Stimulated activated CD8-positive, alpha-beta memory T cell treated with anti-CD3 and anti-CD28 coated beads, Interleukin-4, amount 100 ng/mL, for 48 hours (primary cell): ENCODE measurements at places on chromosomes 13 and 19.

- DNase-seq: no peak
Measured at GRCh38 chr13:111505175-111505777, 184.8 kb downstream of the TEX29 start.

DNA sequence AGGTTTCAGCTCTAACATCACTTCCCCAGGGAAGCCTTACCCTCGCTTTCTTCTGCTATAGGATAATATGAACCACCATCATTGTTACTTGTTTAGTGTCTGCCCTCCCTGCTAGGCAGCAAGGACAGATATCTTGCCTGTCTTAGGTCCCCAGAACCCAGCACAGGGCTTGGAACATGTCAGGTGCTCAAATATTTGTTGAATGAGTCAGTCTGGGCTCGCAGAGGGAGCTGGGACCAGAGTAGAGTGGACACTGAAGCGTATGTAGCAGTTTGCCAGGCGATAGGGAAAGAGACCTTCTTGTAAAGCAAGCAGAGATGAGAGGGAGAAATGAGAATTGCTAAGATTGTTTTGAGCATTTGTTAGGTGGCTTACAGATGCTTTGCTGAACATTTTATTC, 11.7 kb downstream of the BCKDHA start:
- DNase-seq: no peak

GRCh38 chr13:73767191-73767741, 366.9 kb downstream of the KLF12 start:
- DNase-seq: no peak

DNA sequence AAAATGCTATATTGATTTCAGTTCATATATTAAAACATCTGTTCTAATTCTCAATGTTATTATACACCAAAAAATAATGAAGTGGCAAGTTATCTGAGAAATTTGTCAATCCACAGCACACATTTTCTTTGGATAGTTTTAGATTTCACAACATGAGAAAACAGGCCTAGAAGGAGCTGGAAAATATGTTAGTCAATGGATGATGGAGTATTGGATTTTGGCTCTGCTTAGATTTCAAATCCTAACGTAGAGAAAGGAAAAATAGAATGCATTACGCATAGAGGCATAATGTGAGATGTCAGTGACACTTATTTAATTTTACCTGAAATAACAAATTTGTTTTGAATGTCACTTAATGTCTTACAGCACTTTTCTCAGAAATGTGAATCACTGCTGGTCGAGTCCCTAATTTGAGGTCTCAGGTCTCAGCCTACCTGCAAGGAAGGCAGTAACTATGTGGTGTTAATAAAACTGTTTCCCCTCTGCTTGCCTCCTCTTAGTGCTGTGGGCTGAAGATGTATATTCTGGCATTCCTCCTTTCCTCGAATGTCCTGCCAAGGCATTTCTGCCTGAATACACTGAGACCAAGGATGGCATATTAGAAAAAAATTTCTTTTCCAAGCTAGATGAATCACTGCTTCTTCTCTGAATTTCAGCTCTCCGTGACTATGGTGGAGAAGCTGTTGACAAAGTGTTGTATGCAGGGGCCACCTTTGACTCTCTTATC, 232.4 kb downstream of the POSTN start:
- DNase-seq: no peak

GRCh38 chr13:50132904-50133357, 117.7 kb downstream of the KCNRG start:
- DNase-seq: no peak

- DNase-seq: peak; percentile 63
Measured at GRCh38 chr13:109785141-109785891, 1.1 kb downstream of the IRS2 start.

GRCh38 chr19:12623361-12624031, 12.8 kb downstream of the ZNF791 start:
- no peak for DNase-seq

GRCh38 chr19:43774103-43774939, 6.5 kb downstream of the KCNN4 start:
- DNase-seq: no peak

DNA sequence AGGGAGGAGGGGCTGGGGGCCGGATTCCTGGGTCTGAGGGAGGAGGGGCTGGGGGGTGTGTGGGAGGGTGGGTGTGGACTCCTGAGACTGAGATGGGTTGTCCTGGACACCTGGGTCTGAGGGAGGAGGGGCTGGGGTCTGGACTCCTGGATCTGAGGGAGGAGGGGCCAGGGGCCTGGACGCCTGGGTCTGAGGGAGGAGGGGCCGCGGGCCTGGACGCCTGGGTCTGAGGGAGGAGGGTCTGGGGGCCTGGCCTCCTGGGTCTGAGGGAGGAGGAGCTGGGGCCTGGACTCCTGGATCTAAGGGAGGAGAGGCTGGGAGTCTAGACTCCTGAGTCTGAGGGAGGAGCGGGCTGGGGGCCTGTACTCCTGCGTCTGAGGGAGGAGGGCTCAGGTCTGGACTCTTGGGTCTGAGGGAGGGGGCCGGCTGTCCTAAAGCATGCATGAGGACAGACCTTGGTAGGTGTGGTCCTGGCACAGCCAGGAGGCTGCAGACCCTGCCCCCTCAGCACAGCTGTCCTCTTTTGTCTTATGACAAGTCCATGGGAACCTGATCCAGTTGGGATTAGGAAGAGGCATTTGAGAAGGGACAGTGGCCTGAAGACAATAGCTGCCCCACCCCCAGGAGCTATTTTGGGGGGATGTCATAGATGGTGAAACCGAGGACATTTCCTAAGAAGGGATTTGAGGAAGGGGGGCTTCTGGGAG, 1.3 kb downstream of the TNNT1 start:
- DNase-seq: no peak

DNA sequence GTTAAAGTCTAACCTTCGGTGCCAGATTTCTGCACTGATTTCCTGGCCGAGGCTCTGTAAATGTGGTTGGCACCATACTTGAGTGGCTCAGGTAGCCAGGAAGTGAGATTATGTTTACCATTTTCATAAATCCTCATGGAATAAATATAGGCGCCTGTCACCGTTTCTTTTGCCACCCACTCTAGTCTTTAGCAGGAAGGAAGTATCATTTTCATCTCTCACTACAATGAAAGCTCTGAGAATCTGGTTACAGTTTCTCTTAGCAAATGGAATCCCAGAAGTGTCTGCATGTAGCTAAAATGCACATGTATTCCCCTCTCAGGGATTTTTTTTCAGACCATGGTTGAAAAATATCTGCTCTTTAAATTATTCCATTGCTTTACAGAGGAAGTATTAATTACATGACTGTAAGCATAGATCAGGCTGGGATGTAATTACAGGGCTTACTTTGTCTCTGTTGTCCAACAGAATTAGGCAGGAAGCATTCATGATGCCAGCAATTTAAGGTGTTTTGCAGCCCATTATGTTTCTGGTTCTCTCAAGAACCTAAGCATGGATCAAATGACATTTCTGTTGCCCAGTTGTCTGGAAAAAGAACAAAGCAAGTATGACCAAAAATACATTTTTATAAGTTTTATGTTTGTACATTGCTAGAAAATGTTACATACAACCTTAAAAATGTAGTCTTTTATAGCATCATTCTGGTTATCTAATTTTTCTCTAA, 221.7 kb upstream of the SPRY2 start:
- DNase-seq: no peak

DNA sequence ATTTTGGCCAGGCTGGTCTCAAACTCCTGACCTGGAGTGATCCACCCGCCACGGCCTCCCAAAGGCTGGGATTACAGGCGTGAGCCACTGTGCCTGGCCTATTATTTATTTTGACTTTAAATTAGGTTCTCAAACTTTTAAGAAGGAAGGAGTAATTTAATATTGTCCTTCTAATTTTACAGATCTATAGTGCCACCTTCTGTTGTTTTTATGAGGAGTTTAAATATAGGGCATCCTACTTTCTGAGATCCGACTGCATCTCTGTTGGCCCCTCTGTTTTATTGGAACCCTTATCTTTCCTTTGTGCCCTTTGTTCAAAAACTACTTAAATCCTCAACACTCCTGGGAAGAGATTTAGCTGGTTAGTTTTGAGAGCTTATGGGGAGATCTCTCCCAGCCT, 25.4 kb upstream of the ZMYM5 start:
- DNase-seq: no peak

- no peak for DNase-seq
Measured at GRCh38 chr19:9295411-9295849, 14.2 kb downstream of the ZNF699 start.

GRCh38 chr13:24151864-24152263, 8.7 kb upstream of the SPATA13 start:
- DNase-seq: no peak

- DNase-seq: no peak
Measured at GRCh38 chr13:43484432-43485225, 302.1 kb downstream of the ENOX1 start.

GRCh38 chr19:55255618-55256423, 3.0 kb downstream of the PPP6R1 start:
- peak; percentile 73 for DNase-seq

GRCh38 chr19:37966662-37967231, 59.7 kb downstream of the SIPA1L3 start:
- DNase-seq: no peak

GRCh38 chr13:46796515-46797474, at the start of gene ESD:
ESD (minus strand) TSS chr13:46797161; CDS start chr13:46791413, 5,748 bp downstream.
- peak; percentile 97 for DNase-seq

DNA sequence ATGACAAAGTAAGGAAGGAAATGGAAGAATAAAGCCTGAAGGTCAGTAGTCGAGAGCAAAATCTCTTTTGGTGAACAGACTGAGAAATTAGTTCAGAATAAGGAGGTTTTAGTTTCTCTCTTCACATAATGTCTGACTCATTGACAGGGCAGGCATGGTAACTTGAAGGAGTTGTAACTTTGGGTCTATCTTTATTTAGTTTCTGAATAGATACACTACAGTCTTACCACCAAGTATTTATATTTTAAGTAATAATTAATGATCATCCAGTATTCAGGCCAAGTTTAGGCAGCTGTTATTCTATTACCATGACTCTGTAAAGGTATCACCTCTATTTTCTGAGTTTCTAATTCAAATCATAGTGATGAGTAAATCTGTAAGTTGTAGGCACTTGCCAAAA, 219.9 kb downstream of the SPRY2 start:
- no peak for DNase-seq

DNA sequence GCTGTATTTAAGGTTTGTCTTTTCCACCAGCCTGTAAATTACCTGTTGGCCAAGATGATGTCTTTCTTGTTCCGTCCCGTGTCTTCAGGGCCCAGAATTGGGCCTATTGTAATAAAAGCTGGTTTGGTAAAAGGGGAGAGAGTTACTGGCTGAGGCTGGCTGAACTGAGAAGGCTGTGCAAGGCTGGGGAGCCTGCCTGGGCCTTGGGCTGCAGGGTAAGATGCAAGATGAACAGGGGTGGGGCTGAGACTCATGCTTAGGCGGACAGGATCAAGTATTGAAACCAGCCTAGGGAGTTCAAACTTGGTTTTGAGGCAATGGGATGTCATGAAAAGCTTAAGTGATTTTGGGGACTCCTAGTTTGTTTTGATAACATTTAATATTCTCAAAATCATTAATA, 142.3 kb downstream of the PCCA start:
- no peak for DNase-seq

- DNase-seq: no peak
Measured at GRCh38 chr19:35882114-35882832, 13.9 kb downstream of the APLP1 start.
